ENCODE measurements at places on chromosomes 5 and 9.

DNA sequence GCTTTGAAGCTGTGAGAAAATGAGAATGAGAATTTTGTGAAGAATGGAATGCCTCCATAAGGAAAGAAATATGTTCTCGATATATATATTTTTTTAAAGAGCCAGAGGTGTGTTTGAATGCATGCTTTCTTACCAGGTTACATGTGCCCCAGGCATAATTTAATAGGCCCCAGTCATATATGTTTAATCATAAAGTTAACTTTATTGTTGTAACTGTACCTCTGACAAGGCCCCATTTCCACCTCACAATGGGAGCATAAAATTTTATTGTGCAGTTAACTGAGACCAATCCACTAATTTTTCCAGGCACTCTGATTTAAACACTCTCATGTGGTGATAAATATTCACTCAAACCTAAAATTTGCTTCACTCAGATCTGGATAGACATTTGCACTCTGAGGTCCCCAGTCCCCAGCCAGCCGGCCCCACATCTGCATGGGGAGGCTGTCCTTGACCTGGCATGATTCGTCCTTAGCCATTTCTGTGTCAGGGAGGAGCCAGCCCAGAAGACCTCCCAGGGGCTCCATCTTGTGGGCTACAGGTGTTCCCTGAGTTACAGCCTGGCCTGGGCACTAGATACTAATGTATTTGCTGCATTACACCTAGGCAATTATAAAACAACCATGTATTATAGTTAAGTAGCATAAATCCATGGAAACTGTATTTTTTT lies 245.8 kb downstream of the MTRR start:
- no peak for DNase-seq

DNA sequence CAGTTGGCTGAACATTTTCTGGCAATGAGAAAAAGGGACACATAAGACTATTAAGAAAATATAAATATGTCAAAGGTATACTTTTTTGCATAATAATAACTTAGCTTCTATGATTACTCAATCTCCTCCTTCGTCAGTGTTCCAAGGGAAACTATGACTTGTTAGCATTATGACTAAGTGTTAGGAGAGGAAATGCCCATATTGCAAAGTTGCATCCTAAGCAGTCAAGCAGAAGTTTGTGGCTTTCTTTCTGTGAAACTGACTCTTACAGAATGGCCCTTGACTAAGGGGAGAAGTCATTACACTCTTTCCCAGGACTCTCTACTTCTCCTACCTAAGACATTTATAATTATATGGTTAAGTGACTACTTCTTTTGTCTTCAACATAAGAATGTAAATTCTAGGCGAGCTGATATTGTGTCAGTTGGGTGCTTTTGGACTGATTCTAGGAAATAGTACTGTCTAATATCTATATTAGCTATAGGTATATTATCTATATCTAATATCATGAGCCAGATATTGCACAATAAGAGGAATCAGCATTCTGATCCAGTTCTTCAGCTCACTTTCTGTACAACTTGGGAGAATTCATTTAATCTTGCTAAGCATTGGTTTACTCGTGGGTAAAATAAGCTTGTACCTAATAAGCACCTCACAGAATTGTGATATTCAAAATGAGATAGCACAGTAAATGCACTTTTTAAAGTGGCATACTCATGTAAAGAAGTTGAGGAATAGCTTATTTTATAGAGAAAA lies 16.4 kb upstream of the SPINK6 start:
- no peak for DNase-seq

DNA sequence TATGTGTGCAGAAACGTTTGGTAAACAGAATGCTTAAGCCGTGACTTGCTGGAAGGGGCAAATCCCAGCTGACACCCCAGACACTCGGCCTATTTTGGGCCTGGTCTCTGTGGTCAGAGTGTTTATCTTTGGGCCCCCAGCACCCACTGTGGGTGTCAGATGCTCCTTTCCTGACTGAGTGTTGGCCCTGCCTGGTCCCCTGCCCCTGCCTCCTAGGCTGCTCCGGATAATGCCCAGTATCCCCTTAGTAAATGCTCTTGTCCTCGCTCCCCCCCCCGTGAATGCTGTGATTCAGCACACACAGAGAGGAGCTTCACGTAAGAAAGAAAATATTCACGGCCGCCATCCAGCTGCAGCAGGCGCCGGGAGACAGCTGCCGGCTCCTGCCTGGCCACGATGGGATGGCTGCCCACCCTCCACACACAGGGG lies 11.3 kb upstream of the ANGPTL2 start:
- DNase-seq = peak; percentile 76

GRCh38 chr9:37027582-37028419 lies 6.3 kb downstream of the PAX5 start:
- DNase-seq = peak; percentile 77

DNA sequence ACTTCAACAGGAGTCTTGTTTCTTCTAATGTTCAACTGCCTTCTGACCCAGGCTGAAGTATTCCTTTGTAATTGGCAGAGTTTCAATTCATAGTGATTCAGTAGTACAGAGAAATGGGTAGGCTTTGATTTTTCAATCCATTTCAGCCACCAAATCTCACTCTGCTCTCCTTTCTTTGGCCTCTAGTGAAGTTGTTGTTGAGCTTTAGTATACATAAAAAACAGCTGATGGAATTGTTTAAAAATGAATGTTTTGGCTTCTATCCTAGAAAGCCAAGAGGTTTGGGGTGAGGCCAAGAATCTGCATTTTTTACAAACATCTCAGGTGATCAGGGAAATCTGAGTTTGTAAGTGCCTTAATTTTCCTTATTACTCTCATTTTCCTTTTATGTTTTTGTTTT lies 182.9 kb upstream of the MAP1B start:
- no peak for DNase-seq

GRCh38 chr9:74521009-74521408 lies 23.9 kb downstream of the RORB start:
- DNase-seq = no peak

DNA sequence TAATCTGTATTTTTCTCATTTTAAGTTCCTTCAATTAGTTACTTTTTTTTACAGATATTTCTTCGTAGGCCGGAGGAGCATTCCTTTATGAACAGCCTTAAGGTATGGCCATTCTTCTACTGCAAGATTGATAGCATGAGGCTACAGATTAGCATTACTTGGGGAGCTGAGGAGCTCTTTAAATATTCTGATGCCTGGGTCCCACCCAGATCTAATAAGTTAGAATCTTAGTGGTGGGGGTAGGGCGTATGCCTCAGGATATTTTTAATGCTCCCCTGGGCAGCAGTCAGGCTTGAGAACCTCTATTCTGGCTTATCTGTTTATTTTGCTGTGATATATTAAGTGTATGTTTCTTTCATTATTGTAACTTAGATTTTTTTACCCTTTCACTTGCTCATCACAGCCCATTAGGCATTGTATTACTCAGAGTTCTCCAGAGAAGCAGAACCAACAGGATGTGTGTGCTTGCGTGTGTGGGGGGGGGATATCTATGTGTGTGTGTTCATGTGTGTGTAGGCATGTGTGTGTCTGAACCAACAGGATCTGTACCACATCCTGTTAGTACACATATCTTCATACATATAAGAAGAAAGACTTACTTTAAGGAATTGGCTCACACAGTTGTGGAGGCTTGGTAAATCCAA lies 91.8 kb upstream of the MTAP start:
- no peak for DNase-seq

DNA sequence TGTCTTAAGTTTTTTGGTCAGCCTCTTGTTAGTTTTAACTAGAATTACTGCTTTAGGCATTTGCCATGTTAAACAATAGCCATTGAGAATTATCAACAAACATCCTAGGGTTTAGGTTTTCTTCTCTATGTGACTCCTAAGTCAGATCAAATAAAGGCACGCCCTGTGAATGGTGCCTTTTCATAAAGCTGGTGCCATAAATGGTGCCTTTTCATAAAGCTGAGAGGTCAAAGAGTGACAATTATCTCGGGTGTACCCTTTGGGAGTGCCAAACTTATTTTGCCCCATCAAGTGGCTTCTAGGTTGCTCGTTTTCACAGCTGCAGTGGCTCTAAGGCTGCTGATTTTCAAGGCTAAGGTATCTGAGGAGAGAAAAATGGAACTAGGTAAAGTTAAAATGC lies 391.6 kb downstream of the DMRTA1 start:
- no peak for DNase-seq

DNA sequence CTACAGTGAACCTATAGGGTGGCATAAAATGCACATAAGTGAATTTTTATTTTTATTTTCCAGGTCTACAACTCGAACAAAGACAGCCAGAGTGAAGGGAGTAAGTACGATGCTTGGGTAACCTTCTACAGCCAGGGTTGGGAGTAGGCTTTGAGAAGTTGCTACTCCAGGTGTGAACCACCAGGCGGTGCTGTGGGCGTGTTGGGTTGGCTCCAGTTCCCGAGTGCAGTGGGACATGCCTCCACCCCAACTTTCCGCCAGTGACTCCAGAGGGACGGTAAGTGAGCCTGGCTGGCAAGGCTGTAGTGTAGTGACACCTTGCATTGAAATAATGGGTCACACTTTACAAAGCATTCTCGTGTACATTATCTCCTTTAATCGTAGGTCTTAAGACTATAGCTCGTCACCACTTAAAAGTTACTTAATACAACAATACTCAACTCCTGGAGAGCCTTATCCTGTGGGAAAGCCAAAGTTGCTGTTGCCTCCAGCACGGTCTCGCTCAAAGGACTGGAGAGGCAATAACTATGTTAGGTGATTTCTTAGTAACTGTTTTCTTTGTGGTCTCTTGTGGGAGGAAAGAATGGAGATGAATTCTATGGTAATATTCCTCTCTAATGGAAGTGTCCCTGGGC lies 244.0 kb downstream of the ARHGAP26 start:
- DNase-seq = no peak

- no peak for DNase-seq
These were observed 157.6 kb upstream of the RAI14 start for GRCh38 chr5:34498572-34498971.

DNA sequence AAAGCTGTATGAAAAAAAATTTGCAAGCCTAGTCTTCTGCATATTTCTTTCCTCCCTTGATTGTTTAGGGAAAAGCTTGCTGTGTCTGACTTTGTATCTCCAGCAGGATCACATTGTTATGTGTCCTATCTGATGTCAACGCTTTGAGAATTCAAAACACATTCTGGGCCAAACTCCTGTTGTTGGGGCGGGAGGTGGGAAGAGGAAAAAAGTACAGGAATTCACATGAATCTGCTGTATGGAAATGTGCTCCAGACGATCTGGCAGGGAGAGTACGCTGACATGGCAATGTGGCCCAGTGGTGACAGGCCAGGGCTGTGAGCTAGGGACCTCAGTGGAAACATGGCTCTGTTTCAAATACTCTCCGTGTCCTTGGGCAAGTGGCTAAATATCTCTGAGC lies 87.4 kb upstream of the GNA14 start:
- no peak for DNase-seq

DNA sequence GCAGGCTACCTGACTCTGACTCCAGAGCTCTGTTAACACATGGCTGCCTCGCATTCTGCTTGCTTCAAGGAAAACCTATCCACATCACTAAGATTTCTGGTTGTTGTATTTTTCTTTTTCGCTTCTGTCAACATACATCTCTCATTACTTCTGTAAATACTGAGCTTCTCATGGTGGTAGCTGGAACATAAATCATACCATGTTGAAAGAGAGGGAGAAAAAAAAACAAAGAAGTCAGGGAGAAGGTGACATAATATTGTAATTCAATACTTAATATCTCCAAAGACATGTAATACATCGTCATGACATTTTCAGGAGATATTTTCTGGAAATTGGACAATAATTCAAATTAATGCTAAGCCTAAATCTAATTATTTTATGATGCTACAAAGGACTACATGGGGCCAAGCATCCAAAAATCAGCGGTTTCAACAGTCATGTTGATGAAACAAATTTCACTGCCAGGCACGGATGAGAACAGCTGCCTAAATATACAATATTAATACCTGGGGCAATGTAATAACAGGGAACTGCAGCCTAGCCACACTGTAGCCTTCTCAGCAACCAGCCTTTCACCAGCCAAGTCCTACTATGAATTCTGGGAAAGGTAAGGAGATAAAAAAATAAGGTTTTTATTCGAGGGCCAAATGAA lies 332.0 kb downstream of the TRIM32 start:
- DNase-seq = no peak

GRCh38 chr5:55570026-55570425 lies 35.3 kb upstream of the PLPP1 start:
- no peak for DNase-seq

DNA sequence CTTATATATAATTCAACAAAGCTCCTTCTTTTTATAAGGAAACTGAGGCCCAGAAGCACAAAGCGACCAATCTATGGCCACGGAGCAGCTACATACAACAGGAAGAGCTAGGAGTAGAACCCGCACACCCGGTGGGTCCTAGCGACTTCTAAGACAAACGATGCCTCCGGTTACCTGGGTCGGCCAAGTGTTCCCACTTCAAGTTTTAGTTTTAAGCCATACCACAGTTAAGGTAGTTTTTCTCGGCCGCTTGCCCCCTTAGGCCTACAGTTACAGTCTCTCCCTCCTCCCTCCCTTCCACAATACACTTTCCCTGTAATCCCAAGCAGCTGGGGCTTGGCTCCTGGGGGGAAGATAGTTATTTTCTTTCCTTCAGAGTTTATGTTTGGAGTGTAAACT lies 533 bp downstream of the SREK1IP1 start:
- DNase-seq = no peak

- no peak for DNase-seq
These were observed 150.5 kb downstream of the TLE1 start for GRCh38 chr9:81538890-81539289.

DNA sequence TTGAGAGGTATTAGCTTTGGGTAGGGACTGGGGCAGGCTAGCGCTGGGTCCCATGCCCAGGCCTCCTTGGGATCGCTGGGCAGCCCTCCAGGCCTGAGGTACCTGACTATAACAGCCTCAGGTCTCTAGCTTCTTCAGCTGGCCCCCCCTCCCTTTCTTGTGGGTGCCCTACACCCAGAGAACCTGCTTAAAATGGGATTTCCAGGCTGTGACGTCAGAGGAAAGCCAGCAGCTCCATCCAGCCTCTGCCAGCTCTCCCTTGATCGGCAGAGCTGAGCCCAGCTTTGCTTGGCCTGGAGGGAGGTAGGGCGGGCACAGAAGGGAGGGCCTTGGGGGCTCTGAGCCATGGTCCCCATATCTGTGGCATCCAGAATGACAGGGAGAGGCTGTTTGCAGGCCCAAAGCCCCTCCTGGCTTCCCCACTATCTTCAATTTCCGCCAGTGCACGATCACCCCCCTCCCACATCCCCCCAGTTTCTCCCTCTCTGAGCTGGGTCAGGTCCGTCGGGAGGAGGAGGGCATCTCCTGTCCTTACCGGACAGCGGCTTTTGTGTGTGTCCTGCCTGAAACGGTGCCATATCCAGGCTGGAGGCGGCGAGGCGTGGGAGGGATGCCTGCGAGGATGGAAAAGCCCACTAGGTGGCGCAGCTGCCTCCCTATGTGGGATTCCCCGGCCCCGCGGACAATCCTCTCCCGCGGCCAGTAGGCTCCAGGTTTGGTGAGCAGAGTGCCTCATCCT lies 10.8 kb downstream of the REEP2 start:
- DNase-seq = peak; percentile 80

DNA sequence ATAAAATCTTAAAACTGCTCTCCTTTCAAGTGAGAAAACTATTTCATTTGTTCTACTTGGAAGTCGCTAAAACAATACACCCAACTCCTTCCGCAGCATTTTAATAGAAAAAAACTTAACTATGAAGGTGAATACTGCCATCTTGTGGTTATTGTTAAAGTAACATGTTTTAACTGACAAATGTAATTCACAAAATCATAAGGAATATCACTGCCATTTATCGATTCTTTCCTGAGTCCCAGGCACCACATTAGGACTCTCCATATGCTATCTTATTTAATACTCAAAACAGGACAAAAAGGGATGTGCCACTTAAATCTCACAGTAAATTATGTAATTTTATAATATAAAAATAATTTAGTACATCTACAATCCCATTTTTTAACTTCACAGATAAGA lies 130.5 kb upstream of the ITGA1 start:
- no peak for DNase-seq

- no peak for DNase-seq
These were observed 49.8 kb downstream of the NR6A1 start for GRCh38 chr9:124721109-124721906.
